Urothelium cell line (cell line): ENCODE measurements at places on chromosomes 4 and X.

- DNase-seq, result no peak
Measured at GRCh38 chr4:89658701-89659024, 178.3 kb downstream of the SNCA start.

GRCh38 chr4:96708766-96709165 is 868.9 kb downstream of the PDHA2 start:
- no peak for DNase-seq

- peak; percentile 55 for DNase-seq
Measured at GRCh38 chr4:183098019-183098722, 886 bp upstream of the WWC2 start.

DNA sequence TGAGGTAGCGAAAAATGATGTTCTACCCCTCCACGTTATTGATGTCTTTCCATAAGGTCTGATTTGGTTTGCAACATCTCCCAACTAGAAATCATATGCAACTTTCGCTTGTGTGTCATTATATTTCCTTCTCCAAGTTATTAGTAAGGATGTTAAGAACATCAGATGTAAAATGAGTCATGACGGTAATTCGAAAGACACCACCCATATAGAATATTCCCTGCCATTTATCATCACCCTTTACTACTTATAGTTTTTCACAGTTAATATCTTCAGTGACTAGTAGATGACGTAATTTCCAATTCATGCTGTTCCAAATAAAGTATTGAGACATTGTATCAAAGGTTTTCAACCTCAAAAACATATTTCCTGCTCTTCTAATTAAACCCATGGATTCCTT is 146.7 kb upstream of the MAP3K15 start:
- no peak for DNase-seq

- DNase-seq, result no peak
Measured at GRCh38 chr4:137749466-137749865, 217.2 kb upstream of the PCDH18 start.

DNA sequence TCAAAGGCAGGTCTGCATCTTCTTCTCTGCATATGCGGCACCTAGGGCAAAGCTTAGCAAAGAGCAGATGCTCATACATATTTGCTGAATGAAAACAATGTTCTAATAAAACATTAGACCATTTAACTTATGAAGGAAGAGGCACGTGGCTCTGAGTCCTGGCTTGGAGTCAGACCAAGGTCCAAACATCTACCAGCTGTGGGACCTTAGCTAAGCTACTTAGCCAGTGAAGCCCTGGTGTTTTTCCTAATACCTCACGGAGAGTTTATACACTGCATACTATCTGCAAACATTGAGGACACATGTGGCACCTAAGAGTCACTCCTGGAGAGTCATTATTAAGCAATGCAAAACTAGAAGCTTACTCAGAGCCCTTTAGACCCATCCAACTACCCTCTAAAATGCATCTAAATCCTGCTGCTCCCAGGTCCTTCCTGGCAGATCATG is 9.0 kb downstream of the PDGFC start:
- DNase-seq, result no peak

- no peak for DNase-seq
Measured at GRCh38 chr4:118215826-118216225, 137.0 kb downstream of the PRSS12 start.

GRCh38 chrX:57595381-57595811 is 3.6 kb downstream of the ZXDB start:
- no peak for DNase-seq

GRCh38 chr4:36026348-36026880 is 217.9 kb downstream of the ARAP2 start:
- no peak for DNase-seq

- DNase-seq, result no peak
Measured at GRCh38 chr4:120352739-120353138, 286.1 kb upstream of the MAD2L1 start.

- DNase-seq, result no peak
Measured at GRCh38 chrX:112058255-112058654, 24.3 kb downstream of the TRPC5 start.

DNA sequence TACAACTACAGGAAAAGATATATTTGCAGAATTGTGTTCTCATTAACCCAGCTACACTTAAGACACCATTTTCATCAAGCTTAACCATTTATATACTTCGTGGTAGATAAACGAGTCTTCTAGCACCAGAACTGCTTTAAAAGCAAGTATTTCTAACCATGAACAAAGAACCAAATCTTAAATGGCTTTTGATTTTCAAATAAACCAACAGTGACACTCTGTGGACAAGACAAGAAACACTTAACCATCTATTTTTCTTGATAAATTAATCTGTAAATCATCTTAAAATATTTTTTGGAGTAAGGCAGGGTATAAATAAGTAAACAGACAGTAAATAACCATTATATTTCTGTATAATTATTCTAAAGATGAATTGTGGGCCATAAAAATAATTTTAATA is 10.2 kb downstream of the BEND2 start:
- no peak for DNase-seq

DNA sequence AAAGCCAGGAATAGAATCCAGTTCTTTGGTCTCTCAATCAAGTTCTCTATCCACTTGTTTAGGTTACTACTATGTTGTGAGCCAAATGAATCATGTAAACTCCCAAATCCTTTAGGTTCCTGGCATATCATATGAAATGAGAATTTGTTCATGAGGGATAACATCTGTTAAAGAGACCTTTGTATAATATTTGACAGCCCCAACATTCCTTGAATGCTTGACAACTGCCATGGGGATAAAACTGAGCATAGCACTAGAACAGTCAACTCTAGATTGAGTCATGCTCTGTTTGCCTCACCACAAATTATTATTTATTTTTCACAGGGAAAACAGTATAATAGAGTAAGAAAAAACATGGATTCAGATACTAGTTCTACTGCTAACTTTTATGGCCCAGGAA is 93.3 kb downstream of the NAA11 start:
- no peak for DNase-seq

GRCh38 chr4:139030614-139031235 is 15.1 kb downstream of the NOCT start:
- peak; percentile 42 for DNase-seq

- no peak for DNase-seq
Measured at GRCh38 chrX:47272013-47272408, 39.2 kb downstream of the USP11 start.

GRCh38 chr4:147590249-147590920 is 26.8 kb upstream of the TMEM184C start:
- DNase-seq, result peak; percentile 44

DNA sequence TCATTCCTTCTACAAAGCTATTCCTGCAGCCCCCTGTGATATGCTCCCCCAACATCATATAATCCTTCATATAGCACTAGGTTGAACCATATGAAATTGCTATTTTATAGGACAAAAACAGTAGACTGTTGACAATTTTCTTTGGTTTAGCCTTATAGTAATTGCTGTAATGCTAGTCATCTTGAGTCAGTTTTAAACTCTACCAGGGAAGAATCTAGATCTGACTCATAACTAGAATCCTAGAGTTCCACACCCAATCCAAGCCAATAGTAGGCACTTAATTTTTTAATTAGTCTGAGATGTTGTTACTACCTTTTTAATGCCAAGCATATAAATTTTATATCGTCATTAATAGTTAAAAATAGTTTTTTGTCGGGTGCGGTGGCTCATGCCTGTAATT is 136.8 kb downstream of the CHRNA9 start:
- no peak for DNase-seq

- DNase-seq, result no peak
Measured at GRCh38 chr4:58453956-58454355, 1343.8 kb upstream of the IGFBP7 start.
